Putamen (tissue), 1 donor: ENCODE measurements at places on chromosomes 12 and 14.

DNA sequence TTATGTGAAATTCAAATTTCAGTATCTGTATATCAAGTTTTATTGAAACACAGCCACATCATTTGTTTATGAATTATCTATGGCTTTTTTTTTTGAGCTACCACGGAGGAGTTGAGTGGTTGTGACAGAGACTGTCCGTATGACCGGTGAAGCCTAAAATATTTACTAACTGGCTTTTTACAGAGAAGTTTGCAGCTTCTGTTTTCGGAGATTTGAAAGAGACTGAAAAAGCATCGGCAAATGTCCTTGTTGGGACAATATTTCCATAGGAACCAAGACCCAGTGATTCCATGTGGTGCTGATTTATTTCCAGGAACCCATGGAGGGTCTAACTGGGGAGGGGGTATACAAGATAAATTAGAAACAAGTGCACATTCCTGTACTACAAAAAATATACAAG lies 56.2 kb downstream of the RGS6 start:
- DNase-seq = no peak

DNA sequence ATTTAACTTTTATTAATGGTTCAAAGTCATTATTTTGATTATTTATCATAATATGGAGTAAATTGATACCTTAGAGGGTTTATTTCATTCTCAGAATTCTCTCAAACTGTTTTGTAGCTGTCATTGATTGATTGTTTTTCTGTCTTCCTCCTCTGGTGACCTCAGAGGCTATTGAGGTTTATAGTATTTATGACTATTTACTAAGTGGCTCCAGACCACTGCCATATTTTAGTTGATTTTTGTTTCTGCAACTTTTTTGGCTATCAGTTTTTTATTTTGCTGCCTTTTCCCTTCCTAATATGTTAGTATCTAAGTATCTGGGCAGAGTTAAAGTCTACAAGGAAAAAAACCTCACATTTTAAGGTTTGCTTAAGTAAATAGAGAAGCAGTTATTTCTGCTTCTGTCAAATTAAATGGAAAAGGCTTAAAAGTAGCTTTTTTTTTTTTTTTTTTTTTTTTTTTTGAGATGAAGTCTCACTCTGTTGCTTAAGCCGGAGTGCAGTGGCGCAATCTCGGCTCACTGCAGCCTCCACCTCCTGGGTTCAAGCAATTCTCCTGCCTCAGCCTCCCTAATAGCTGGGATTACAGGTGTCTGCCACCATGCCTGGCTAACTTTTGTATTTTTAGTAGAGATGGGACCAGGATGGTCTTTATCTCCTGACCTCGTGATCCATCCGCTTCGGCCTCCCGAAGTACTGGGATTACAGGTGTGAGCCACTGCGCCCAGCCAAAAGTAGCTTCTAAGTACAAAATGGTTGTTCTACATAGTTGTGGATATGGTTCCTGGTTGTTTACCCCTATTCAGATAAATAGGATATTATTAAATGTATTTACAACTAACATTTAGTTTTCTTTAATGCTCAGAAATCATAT lies 8.2 kb downstream of the MDM2 start:
- no peak for DNase-seq

DNA sequence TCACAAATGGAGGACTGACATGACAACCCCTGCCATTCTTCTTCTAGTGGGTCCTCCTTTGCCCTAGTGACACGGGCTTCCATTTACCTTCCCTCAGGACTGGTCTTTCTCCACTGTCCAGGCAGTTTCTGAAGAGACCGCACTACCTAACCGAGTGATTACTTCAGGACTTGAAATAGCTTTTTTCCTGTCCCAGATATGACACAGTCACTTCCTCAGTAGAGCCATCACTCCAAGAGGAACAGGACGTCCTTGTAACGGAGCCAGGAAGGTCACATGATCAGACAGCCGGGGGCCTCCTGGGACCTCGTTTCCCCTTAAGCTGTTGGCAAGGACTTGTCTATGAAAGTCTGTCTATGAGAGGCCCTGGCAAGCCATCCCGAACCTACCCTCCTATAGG lies 62.3 kb downstream of the FOS start:
- DNase-seq = peak; percentile 57

- DNase-seq = no peak
These were observed 84.7 kb upstream of the FRMD6 start for GRCh38 chr14:51566831-51567582.

- DNase-seq = no peak
These were observed 478.1 kb downstream of the VRK1 start for GRCh38 chr14:97275276-97275675.

- DNase-seq = peak; percentile 85
These were observed 22.6 kb downstream of the OR10G3 start for GRCh38 chr14:21557084-21557901.

GRCh38 chr12:123808167-123808566 lies 46.1 kb downstream of the DNAH10 start:
- DNase-seq = no peak

- no peak for DNase-seq
These were observed 170.9 kb upstream of the PARP11 start for GRCh38 chr12:4044101-4044500.

DNA sequence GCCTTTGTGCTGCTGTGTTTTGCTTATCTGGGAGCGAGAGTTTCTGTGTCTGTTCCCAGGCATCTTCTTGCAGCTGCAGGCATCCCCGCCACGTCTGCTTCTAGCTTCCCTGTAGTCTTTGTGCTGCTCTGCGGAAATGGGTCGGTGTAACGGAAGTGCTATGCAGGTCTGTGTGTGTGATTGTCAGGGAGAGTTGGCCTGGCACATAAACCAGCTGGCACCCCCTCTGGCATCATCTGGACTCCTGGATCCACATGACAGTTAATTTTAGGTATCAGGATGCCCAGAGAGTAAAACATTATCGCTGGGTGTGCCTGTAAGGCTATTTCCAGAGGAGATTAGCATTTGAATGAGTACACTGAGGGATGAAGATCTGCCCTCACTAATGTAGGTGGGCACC lies 9.4 kb upstream of the OASL start:
- DNase-seq = no peak

- DNase-seq = no peak
These were observed 27.1 kb downstream of the VRK1 start for GRCh38 chr14:96824283-96824682.

GRCh38 chr14:99753225-99754140 lies 39.7 kb upstream of the EML1 start:
- no peak for DNase-seq

DNA sequence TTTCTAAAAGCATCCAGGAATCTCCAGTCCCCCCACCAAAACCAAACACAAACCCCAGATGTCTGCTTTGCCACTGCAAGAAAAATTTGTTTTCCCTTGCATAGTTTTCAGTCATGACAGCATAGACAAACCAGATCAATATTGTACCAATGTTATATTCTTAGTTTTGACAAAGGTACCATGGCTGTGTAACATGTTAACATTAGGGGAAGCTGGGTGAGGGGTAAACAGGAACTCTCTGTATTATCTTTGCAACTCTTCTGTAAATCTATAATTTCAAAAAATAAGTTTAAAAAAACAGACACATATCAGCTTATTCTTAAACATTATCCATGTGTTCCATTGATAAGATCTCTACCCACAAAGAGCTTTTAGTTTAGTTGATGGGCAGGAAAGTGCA lies 44.4 kb upstream of the PWP1 start:
- DNase-seq = no peak
